Adrenal gland (tissue), 19 donors: ENCODE measurements at places on chromosomes 12 and 14. TPM values are rescaled to one million over a fixed set of nuclear protein-coding genes. Genes with fewer than 3 reads are reported as not detected.

RASSF9 gene
- polyA plus RNA-seq, result 0.57 TPM

LMNTD1 gene
- not detected for polyA plus RNA-seq

MYO1H gene
- polyA plus RNA-seq, result 0.03 TPM

SERPINA12 gene
- polyA plus RNA-seq, result not detected

DNA sequence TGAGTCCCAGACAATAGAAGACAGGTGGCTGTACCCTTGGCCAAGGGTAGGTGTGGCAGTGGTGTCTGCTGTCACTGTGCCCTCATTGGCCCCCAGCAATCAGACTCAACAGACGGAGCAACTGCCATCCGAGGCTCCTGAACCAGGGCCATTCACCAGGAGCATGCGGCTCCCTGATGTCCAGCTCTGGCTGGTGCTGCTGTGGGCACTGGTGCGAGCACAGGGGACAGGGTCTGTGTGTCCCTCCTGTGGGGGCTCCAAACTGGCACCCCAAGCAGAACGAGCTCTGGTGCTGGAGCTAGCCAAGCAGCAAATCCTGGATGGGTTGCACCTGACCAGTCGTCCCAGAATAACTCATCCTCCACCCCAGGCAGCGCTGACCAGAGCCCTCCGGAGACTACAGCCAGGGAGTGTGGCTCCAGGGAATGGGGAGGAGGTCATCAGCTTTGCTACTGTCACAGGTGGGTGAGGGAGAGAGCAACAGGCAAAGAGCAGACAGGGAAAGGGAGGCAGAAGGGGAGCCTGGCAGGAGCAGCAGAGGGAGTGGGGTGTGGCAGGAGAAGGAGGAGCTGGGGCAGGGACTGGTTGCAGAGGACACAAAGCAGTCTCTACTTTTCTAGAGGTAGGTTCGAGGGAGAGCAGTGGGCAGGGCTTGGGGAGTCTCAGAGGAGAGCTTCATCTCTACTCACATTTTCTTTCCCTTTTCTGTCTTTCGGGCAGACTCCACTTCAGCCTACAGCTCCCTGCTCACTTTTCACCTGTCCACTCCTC lies 452 bp downstream of the INHBE start:
- no peaks in the 10 kb centered on the region for H3K27me3 ChIP-seq
- H3K4me3 ChIP-seq, result no peak overlapping the region
- no peak overlapping the region for H3K27ac ChIP-seq
- H3K4me1 ChIP-seq, result no peaks in the 10 kb centered on the region

DNA sequence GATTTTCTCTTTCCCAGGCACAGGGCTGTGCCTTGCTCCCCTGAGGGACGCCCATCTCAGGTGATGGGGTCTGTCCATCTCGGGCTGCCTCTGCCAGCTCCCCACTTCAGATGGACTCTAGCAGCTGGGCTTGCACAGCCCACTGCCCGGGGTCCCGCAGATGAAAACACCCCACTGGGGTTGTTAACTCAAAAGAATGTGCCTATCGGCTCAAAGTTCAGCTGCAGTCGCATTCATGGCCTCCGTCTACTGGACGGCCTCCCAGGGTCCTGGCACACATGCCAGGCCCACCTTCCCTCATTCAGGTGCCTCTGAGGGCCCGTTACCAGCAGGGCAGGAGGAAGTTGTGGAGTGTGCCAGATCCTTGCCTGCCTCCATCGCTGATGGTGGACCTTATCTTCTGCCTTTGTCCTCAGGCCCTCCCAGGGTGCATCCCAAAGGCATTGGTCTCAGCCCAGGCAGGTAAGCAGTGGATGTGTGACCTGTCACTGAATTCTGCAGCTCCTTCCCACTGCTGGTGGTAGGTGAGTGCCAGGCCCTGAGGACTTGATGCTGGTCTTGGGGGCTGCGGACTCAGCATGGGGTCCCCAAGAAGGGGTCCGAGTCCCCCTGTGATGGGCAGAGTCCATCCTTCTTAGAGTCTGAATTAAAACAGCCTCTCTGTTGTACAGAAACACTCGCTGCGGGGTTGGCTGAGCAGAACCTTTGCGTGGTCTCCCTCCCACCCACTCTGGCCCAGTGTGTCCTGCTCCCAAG lies 324.6 kb upstream of the DIO3 start:
- H3K4me3 ChIP-seq, result no peak overlapping the region
- no peak for DNase-seq
- H3K27me3 ChIP-seq, result no peaks in the 10 kb centered on the region
- no peak overlapping the region for H3K27ac ChIP-seq

DNA sequence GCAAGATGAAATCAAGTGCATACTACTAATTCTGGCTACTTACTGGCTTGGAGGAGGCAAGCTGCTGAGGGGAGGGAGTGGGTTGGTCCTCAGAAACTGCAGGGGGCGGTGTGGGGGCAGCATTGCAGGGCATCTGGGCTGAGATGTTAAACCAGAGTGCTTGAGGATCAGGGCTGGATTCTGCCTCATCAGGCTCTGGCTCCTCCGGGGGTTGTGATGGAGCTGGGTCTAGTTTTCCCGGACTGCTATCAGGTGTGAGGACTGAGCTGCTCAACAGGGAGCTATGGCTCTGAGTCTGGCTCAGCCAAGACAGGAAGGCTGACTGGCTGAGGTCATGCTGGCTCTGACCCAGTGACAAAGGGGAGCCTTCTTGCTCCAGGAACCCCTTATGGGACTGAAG lies 28.6 kb downstream of the BAZ2A start:
- no peaks in the 10 kb centered on the region for H3K36me3 ChIP-seq
- no peak overlapping the region for H3K4me3 ChIP-seq
- no peaks in the 10 kb centered on the region for H3K27me3 ChIP-seq
- no peaks in the 10 kb centered on the region for H3K4me1 ChIP-seq

- H3K4me1 ChIP-seq, result no peaks in the 10 kb centered on the region
- DNase-seq, result no peak
- no peak overlapping the region for H3K27ac ChIP-seq
- H3K4me3 ChIP-seq, result no peak overlapping the region
Observed at GRCh38 chr14:28406196-28406595, 360.4 kb upstream of the FOXG1 start.
